D721Med (cell line): ENCODE measurements at places on chromosomes 2 and 18.

GRCh38 chr2:10170256-10170655 is 47.7 kb downstream of the RRM2 start:
- DNase-seq, result no peak

DNA sequence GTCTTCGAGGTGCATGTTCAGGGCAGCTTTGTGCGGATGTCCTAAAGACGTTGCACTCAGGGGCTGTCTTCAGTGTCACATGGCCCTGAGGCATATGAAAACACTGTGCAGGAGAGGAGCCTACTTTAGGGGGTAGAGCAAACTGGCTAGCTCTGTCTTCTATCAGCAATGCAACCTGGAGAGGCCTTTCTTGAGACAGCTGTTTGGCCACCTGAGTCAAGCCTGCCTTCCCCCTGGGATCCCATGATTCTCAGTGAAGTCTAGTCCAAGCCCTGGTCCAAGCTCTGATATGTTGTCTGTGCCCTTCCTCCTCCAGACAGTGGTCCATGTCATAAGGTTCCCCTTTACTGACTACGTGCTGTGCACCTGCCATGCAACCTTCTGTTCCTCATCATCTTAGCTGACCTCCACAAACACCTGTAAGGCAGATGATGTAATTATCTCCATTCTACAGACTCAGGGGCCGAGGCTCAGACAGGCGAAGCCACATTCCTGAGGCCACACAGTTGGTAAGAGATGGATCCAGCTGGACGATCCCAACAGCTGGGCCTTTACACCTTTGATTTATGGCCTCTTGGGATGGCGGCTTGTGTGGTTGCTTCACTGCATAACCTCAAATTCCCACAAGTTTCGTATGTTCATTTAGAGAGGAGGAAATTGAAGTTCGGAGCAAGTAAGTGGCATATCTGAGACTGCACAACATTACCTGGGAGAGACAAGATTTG is 109.9 kb downstream of the COPS8 start:
- DNase-seq, result no peak

- no peak for DNase-seq
Measured at GRCh38 chr2:37590119-37590571, 81.3 kb downstream of the CDC42EP3 start.

- DNase-seq, result no peak
Measured at GRCh38 chr2:179344280-179344964, 79.8 kb upstream of the SESTD1 start.

DNA sequence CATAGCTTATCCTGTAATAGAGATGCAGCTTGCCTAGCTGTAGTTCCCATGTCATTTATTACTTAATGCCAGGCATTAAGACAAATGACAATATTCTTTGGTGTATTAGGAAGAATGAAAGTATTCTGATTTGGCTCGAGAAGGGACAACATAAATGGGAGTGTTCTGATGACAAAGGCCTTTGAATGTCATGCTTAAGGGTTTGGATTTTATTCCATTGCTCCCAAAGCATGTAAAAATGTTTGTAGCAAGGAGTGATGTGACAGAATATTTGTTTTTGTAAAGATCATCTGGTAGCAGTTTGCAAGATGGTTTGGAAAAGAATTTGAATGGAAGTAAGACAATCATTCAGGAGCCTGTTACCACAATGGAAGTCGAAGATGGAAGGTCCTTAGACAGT is 30.4 kb downstream of the EEF1B2 start:
- DNase-seq, result no peak

DNA sequence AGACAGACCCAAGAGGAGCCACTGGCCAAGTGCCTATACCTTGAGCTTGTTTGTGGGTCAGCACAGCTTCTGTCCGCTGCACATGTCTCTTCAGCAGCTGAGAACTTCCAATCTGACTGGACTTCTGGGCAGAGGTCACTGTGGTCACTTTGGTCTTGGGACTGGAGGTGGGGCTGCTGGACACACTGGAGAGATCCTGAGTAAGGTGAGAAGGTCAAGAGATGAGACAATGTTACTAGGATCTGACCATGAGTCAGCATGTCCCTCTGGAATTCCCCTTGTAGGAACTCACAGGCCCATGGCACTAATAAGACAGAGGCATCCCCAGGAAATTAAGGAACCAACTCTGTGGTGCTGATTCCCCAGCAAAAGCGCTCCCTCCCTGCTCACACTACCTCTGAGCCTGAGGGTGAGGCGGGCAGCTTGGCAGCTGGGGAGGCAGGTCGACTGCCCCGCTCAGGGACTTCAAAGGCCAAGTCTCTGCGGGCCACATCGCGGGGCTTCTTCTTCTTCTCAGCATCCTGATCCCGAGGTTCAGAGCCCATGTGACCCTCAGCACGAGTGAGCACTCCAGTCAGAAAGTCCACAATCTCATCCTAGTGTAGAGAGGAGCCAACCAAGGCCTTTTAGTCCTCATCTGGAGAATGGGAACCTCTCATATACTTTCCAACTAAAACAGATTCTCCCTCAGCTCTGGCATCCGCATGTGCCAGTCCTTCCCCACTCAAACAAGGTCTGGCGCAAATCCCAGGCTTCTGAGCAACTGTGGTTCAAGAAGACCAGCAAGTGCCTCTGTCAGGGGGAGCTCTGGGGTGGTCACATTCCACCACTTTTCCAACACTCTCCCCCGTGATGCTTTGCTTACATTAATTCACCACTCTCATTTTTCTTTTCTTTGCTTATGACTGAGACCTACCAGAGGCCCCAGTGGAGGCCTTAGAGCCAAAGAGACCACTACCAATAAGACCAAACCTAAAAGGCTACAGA is 29.4 kb downstream of the KANSL3 start:
- no peak for DNase-seq

DNA sequence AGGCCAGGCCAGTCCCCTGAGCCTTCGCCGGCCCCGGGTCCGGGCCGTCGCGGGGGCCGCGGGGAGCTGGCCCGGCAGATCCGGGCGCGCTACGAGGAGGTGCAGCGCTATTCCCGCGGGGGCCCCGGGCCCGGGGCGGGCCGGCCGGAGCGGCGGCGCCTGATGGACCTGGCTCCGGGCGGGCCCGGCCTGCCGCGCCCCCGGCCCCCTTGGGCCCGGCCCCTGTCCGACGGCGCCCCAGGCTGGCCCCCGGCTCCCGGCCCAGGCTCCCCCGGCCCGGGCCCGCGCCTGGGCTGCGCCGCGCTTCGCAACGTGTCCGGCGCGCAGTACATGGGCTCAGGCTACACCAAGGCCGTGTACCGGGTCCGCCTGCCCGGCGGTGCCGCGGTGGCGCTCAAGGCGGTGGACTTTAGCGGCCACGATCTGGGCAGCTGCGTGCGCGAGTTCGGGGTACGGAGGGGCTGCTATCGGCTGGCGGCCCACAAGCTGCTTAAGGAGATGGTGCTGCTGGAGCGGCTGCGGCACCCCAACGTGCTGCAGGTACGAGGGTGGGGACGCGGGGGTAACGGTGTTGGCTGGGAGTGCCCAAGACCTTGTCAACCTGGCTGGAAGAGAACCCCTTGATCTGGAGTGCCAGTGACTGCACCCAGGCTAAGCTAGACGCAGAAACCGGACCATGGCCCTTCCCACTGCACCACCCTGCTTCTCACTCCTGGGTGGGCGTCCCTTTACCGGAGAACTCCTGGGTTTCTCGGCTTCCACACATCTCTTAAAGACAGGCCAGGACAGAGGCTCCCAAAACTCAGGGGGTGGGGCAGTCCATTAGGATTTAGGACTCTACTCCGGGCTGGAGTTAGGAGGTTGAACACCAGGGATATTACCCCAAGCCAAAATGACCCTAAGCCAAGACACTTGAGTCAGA is 739 bp downstream of the PKDCC start:
- DNase-seq, result no peak

- DNase-seq, result no peak
Measured at GRCh38 chr2:163453920-163454319, 281.9 kb downstream of the FIGN start.

- DNase-seq, result no peak
Measured at GRCh38 chr18:38941711-38942561, 1376.3 kb upstream of the CELF4 start.

DNA sequence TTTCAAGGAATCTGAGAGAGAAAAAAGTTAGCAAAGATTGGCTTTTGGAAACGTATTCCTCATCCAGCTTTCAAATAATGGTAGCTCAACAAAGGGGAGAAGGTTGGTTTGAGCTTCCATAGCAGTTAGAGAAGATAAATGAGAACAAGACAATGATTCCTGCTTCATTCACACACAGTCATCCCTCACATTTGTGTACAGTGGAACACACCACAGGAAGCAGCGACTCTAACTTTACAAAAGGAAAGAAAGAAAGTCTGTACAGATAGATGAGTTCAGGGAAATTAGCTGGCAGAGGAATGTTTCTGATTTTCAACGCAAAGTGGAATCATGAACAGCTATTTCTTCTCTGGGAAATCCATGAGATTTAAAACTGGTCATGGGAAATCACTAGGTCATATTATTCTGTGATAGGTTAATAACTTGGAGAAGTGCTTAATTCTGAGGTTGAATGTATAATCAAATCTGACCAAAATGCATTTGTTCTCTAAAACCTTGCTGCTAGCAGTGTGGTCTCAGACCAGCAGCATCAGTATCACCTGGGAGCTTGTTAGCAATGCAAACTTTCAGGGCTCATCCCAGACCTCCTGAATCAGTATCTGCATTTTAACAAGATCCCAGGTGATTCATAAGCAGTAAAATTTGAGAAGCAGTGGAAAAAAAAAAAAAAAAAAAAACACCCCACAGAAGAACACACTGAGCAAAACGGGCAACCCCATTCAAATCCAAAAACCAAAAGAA is 112.0 kb downstream of the GRB14 start:
- DNase-seq, result no peak

DNA sequence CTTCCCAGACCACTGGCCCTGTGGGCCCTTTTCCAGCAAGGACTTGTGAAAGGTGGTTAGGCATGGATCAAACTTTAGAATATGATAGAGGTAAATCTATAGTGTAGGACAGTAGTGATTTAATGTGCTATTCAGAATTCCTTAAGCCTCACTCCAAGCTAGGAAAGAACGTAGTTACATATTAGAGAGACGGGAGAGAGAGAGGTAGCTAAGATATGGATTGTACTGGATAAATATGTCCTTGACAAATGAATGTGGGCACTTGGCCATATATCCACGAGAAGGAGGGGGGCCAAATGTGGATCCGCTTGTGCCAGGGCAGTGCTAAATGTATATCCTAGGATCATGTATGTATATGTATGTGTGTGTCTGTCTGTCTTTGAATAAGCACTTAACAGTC is 6.5 kb downstream of the KCNJ3 start:
- no peak for DNase-seq

- DNase-seq, result no peak
Measured at GRCh38 chr2:170161516-170162270, 16.3 kb upstream of the MYO3B start.

GRCh38 chr2:65681503-65681902 is 249.1 kb upstream of the SPRED2 start:
- DNase-seq, result no peak

DNA sequence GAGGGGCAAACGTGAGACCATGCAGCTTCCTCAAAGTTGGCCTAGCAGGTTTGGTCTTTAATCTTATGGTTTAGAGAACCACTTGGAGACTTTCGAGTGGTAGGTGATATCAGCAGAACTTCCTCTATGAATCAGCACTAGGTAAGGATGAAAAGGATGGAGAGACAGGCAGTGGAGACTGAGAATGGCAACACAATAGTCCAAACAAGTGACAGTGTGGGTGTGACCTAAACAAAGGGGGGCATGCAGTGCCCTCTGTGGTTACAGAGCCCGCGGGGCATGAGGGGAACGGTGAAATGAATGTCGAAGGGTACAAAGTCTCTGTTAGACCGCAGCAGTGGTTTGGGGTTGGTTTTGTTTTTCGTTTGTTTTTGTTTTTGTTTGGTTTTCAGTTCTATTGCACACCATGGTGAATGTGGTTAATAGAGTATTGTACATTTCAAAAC is 143.9 kb downstream of the L3MBTL4 start:
- no peak for DNase-seq

- DNase-seq, result no peak
Measured at GRCh38 chr2:12287220-12287751, 429.4 kb upstream of the TRIB2 start.

DNA sequence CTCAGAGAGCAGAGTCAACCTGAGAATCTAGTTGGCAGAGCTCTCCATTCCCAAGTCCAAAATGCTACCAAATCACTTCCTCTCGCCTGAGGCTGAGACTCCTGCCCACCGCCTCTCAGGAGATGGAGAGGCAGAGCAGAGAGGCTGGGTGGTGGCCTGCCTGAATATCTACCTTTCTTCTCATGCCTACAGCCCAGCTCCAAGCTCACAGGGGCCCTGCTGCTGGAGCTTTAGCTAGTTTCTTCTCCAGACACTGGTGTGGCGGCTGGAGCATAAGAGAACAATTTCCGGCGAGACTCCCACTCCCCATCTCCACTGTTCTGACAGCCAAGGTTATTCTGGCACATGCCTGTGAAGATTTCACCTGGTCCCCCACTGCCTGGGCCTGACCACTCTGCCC is 8.1 kb upstream of the CYP26B1 start:
- no peak for DNase-seq

GRCh38 chr2:100801402-100801801 is 18.5 kb upstream of the NPAS2 start:
- no peak for DNase-seq
